ENCODE measurements at places on chromosomes 12 and 14. TPM values are rescaled to one million over a fixed set of nuclear protein-coding genes. Genes with fewer than 3 reads are reported as not detected.

Gene IRAK4
- 17.1 TPM for polyA plus RNA-seq

Gene CHGA
- 2.0 TPM for polyA plus RNA-seq

Gene KRT72
- not detected for polyA plus RNA-seq

Gene CCDC85C
- polyA plus RNA-seq, result 31.1 TPM

Gene RHOJ
- 22.1 TPM for polyA plus RNA-seq

Gene NID2
- 103 TPM for polyA plus RNA-seq

Gene GPRC5A
- 9.7 TPM for polyA plus RNA-seq

Gene WNT1
- not detected for polyA plus RNA-seq

Gene KRT75
- polyA plus RNA-seq, result not detected

Gene LIMA1
- polyA plus RNA-seq, result 92.7 TPM

Gene FOXN4
- polyA plus RNA-seq, result 1.5 TPM

Gene GALNT6
- polyA plus RNA-seq, result 6.1 TPM

Gene IL31
- polyA plus RNA-seq, result not detected

Gene PPP1R13B
- polyA plus RNA-seq, result 28.9 TPM

Gene TMEM229B
- 2.6 TPM for polyA plus RNA-seq

Gene TRPV4
- polyA plus RNA-seq, result 12.0 TPM

Gene IKBIP
- polyA plus RNA-seq, result 28.5 TPM

Gene AJUBA
- polyA plus RNA-seq, result 72.6 TPM

Gene FOXG1
- polyA plus RNA-seq, result 0.08 TPM

Data from right renal pelvis (tissue), 4 donors.